Midbrain (tissue), 1 donor: ENCODE measurements at places on chromosomes 2 and 18.

DNA sequence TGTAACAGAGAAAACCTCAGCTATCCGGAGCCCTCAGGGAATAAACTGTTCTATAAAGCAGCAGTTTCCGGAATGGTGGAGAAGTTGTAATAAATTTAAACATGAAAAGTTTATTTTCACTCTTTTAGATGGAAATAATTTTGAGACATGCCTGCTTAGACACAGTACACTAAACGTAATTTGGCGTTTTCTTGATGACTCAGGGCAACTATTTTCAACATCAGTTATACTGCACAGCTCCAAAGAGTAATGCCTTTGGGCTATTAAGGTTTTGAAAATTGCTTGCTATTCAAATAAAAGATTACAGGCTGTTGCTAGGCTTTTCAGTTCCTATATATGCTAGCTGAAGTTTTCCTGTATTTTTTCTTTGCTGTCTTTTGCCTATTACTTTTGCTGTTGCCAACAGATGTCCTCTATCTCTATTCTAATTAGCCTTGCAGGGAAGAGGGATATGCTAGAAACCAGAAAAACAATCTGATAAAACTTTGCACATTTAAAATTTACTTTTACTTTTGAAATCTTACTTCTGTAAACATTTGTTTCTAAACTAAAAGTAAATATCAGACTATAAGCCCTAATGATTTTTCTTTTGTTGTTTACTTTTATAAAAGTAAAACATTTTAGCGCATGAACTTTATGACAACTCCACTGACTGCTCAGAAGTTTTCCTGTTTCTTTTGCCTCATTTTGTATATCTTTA, 113.4 kb upstream of the WDSUB1 start:
- no peak for DNase-seq

GRCh38 chr2:152541712-152542111, 175.5 kb downstream of the PRPF40A start:
- no peak for DNase-seq

GRCh38 chr2:158735822-158736580, 59.1 kb upstream of the DAPL1 start:
- DNase-seq, result no peak

GRCh38 chr18:50061876-50062517, 132.9 kb downstream of the MYO5B start:
- no peak for DNase-seq

DNA sequence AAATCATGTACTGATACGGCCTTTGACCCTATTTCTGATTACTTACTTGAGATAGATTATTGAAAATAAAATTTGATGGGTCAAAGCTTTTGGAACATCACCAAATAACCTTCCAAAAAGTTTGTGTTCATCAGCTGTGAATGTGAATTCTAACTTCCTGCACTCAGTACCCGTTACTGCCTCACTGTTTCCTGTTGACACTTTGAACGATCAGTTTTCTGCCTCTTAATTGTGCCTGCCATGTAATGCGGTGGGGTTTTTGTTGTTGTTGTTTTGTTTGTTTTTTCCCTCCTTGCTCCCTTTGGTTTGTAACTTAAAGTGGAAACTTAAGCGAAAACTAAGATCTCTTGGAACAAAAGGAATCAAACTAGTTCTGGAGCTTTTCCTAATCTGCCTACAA, 18.9 kb downstream of the ATG16L1 start:
- no peak for DNase-seq

GRCh38 chr2:171271971-171272436, 111.3 kb upstream of the TLK1 start:
- no peak for DNase-seq

GRCh38 chr2:170271340-170271739, 93.4 kb downstream of the MYO3B start:
- no peak for DNase-seq

DNA sequence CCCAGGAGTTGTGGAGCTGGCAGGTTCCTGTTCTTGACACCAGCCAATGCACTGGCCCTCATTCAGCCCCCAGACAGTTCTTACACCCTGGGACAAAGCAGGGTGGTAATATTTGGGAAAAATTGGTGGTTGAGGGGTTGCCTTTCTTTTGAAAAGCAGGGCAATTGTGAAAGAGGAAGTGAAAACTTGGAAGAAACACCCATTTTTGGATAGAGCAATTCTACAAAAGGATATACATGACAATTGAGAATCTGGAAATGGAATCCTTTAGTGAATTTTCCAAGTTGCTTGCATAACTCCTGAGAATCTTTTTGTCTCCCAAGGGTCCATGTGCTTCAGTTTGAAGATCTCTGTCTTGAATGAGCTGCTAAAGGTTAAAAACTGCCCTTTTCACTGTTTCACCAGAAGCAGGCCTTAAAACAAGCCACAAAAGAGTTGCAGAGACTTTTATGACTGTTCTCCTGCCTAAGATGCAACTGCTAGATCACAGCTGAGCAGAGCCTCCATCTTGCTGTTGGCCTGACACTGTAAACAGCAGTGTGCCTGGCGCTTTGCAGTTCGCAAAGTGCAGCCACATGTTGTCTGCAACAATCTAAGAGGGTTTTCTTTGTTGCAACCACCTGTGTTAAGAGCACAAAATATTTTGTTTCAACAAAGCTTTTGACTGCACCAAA, 11.8 kb downstream of the COL4A4 start:
- no peak for DNase-seq

DNA sequence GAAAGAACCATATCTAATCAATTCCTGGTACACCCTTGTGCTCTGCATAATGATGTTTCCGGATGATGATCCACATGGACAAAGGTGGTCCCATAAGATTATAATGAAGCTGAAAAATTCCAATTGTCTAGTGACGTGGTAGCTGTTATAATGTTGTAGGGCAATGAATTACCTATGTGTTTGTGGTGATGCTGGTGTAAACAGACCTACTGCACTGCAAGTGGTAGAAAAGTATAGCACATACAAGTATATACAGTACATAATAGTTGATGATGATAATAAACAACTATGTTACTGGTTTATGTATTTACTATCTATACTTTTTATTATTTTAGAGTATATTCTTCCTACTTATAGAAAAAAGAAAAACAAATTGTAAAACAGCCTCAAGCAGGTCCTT, 8.4 kb downstream of the DGKD start:
- no peak for DNase-seq

DNA sequence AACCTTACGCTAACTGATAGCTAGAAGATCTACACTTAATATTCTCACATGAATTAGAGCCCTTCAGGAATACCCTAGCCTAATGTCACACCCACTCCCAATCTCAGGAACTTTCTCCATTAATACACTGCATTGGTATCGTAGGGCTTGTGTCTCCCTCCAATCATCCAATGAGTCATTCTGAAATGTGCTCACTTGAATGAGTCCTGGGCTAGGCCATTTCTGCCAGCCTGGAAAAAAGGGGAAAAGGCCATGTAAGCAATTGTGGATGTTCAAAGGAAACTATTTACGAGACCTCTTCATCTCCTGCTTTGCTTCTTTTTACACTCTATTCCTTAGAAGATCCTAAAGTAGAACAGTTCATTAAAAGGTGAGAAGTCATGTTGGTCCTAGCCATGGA, 18.8 kb downstream of the ZEB2 start:
- DNase-seq, result no peak

GRCh38 chr2:165720511-165720910, 73.5 kb downstream of the GALNT3 start:
- no peak for DNase-seq

DNA sequence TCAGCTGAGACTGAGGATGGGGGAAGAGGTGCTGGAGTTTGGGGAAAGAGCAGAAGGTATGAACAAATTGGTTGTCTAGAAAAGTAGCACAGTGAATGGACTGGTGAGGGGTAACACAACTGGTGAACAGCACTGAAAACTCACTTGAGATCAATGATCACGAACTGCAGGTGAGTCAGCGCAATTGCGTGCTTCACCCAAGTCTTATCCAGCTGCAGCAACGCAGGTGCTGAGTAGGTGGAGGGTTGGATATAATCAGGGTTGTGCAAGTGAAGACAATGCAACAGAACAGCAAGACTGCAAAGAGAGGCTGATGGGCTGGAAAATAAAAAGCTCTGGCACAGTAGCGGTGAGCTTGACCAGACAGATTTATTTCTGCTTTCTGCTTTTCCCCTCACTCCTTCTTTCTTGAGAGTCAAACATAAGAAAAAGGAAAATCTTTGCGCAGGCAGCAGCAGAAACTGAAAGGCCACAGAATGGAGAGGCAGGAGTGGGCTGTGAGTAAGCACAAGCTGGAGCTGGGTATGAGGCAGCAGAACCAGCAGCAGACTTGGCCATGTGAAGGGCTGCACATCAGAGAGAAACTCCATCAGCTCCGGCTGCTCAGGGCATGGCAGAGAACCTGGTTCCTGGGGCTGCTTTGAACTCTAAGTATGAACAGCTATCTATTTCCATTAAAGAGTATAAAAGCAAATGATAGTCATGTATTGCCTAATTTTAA, 99.4 kb upstream of the ARL5A start:
- no peak for DNase-seq

DNA sequence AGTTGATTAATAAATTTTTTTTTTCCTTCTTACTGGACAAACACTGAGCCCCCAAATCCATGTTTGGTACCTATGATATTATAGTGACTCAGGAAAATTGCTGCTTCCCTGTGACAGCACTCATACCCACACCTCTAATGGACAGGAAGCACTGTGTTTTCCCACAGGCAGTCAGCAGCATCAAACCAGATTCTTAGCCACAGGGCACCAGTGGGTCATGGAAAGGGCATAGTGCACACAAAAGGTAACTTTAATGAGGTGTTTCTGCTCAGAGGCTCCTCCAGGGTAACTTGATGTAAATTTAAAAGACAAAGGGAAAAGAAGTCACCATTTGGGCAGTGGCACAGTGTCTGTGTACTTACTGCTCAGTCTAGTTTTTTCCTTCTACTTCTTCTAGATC, 34.1 kb downstream of the SERPINB11 start:
- no peak for DNase-seq

DNA sequence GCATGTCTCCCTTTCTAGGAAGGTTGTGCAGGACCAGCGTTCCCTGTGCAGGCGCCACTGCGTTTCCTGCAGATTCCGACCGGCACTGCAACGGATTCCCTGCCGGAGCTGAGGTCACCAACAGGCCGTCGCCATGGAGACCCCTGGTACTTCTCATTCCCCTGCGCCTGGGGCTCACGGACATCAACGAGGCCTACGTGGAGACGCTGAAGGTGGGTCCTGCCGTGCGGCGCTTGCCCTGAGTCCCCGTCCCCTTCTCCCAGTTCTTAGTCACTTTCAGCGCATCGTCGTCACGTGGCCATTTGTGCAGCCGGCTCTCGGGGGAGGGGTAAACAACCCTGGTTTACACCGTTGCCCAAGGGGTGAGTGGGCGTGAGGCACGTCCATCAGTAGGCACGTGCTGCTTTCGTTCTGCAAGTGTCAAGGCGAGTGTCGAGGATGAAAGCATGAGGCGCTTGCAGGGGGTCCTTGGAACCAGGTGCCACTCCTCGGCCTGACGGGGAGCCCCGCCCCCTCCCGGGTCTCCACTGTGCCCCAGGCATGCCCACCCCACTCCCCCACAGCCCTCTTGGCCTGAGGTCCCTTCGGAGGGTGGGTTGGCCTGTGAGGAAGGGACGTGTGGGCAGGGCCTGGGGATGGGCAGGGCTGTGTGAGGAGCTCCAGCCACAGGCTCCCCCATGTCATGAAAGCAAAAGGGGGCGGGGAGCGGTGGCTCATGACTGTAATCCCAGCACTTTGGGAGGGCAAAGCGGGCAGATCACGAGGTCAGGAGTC, 19.8 kb downstream of the DTYMK start:
- DNase-seq, result no peak

GRCh38 chr2:85872536-85873161, 16.1 kb downstream of the ST3GAL5 start:
- DNase-seq, result no peak

GRCh38 chr2:196275646-196276352, 104.4 kb upstream of the STK17B start:
- DNase-seq, result no peak

- DNase-seq, result peak; percentile 26
These were observed at the start of gene GPR17 for GRCh38 chr2:127645395-127646291. Gene GPR17, plus strand, starts transcription at chr2:127646153. Its CDS starts 4,583 bp downstream, at chr2:127650736.

GRCh38 chr2:233101816-233102215, 41.7 kb downstream of the INPP5D start:
- no peak for DNase-seq

- DNase-seq, result no peak
These were observed 2045.3 kb upstream of the PIK3C3 start for GRCh38 chr18:39909706-39910105.

GRCh38 chr2:173353556-173353955, 1.1 kb upstream of the CDCA7 start:
- no peak for DNase-seq

GRCh38 chr2:133674433-133675331, 106.4 kb upstream of the NCKAP5 start:
- peak; percentile 82 for DNase-seq

- DNase-seq, result no peak
These were observed 97.4 kb upstream of the LHCGR start for GRCh38 chr2:48852938-48853337.

DNA sequence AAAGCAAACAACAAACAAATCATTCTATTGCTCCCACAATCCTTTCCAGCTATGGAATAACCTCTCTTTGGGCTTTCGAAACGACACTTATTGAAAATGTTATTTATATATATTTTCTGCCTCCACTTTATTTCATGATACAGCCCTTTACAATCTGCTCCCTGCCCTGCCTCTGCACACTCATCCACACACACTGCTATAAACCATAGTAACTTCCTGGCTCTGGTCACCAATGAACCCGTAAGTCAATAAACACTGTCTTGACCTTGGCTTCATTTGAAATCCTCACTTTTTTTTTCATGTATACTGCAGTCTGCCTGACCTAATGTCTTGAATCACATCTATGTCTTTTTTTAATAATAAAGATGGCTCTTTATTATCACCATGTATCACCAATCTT, 161.5 kb downstream of the SLC39A10 start:
- DNase-seq, result no peak

GRCh38 chr2:152395572-152395971, 60.6 kb downstream of the FMNL2 start:
- DNase-seq, result no peak

GRCh38 chr18:12658426-12659138, 675 bp upstream of the SPIRE1 start:
- DNase-seq, result peak; percentile 51

GRCh38 chr2:235265348-235265965, 228.4 kb upstream of the AGAP1 start:
- DNase-seq, result no peak

GRCh38 chr18:32998285-32998684, 225.5 kb upstream of the KLHL14 start:
- DNase-seq, result no peak

GRCh38 chr2:211836409-211836808, 702.2 kb downstream of the ERBB4 start:
- DNase-seq, result no peak

GRCh38 chr2:197575987-197576386, 60.1 kb downstream of the MOB4 start:
- no peak for DNase-seq

DNA sequence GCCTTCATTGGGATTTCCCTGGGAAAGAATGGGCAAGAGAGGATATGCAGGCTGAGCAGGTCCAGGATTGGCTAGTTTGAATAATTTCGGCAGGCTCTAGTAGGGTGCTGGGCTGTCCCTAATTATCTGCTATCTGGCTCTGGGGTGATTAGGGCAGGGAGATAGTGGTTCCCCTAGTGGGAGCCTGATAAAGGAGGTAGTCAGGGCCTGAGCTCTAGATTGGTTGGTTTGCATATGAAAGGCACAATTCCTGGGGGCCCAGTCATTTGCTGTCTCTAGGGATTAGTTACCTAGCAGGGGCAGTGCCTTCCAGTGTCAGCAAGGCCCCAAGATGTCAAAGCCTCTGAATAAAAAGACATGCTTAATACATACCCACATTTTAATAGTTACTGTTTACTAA, 690.1 kb upstream of the KLHL29 start:
- no peak for DNase-seq
